ENCODE measurements at places on chromosomes 3 and 15.

- DNase-seq = no peak
Measured at GRCh38 chr3:62798000-62798399, 77.2 kb downstream of the CADPS start.

- DNase-seq = no peak
Measured at GRCh38 chr15:84929795-84930603, 45.5 kb downstream of the SLC28A1 start.

GRCh38 chr3:31615071-31615875 lies 82.5 kb downstream of the STT3B start:
- no peak for DNase-seq

- no peak for DNase-seq
Measured at GRCh38 chr15:97959724-97960363, 659 bp upstream of the ARRDC4 start.

DNA sequence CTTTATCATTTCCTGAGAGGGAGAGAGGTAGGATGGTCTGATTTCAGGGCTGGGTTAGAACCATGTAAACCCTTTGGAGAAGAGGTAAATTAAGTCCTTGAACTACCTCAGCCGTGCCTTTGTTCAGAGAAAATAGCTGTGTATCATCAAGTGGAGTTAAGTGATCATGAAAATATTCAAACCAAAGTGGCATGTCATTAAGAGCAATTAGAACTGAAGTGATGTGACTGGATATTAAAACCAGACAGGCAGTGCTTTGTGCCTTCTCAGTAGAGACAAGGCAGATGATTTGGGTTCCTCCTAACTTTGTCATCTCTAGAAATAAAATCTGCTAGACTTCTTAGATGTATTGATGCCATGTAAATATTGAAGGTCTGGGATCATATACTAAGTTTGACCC lies 171.5 kb downstream of the IL5RA start:
- DNase-seq = no peak

- DNase-seq = no peak
Measured at GRCh38 chr15:58260205-58260724, 122.1 kb downstream of the AQP9 start.

DNA sequence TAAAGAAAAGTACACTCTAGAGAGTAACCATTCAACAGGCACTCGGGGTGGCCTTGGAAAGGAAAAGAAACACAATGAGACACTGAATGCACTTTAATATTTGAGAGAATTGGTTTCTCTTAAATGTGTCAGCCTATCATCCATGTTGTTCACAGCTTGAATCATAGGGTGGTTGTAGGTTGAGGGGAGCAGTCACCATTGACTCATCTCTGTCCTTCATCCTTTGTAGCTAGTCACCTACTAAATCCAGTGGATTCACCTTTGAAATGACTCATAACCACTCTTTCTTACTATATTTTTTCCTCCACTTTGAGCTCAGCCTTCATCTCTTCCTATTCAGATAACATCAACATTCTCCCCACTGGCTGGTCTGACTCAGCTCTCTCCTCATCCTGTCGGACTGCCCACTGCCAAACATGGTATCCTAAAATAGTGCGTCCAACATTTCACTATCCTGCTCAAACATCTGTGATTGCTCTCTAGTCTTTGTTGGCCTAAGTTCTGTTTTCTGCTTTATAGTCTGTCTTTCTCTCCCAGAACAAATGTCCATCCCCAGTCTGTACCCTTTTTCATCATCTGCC lies 182.7 kb upstream of the GADL1 start:
- no peak for DNase-seq

DNA sequence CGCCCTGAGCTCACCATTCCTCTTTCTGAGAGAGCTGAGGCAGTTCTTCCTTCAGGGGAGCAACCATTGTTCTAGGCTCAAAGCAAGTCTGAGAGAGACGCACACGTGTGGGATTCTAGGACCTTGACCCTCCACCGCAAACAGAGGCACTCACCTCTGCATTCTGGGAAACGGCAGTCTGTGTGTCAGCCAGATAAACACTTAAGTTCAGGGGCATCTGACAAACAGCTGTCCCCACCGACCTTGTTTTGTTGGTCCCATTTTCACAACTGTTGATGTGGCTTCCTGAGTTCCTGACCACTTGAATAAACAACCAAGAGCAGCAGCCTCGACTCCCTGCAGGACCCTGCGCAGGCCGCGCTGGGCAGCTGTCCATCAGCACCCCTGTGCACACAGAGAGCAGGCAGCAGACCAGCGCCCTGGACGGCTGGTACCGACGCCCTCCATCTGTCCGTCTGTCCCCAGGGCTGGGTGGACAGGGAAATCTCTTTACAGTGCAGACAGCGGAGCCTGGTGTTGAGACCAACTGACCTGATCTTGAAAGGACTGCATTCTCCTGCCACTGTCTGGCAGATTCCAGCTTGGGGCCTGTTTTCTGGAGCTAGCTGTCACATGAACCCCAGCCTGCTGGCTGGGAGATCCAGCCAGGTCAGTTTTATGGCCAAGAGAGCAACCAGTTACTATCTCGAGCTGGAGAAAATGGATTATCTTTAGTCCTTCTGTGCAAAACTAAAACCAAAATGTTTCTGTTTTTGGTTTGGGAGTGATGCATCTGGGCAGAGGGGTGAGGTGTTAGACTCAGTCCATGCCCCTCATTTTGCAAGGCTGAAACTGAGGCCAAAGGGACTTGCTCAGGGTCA lies 64.2 kb downstream of the FAM43A start:
- no peak for DNase-seq

GRCh38 chr3:11283139-11283475 lies 10.9 kb downstream of the ATG7 start:
- no peak for DNase-seq

DNA sequence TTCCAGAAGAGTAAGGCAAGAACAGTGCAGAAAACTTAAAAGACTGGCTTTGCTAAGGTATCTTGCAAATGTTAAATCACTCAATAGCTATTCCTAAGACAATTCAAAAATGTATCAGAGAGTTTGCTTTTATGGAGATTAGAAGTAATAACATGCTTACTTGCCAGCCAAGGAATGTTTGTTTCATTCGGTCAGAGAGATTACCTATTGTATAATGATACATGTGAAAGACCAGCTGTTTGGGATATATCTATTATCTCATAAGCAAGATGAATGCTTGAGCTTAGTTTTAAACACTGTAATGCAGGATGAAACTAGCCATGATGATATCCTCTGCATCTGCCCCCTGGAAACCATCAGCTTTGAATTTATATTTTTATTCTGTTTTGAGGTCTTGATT lies 70.7 kb downstream of the MAP2K5 start:
- DNase-seq = no peak

DNA sequence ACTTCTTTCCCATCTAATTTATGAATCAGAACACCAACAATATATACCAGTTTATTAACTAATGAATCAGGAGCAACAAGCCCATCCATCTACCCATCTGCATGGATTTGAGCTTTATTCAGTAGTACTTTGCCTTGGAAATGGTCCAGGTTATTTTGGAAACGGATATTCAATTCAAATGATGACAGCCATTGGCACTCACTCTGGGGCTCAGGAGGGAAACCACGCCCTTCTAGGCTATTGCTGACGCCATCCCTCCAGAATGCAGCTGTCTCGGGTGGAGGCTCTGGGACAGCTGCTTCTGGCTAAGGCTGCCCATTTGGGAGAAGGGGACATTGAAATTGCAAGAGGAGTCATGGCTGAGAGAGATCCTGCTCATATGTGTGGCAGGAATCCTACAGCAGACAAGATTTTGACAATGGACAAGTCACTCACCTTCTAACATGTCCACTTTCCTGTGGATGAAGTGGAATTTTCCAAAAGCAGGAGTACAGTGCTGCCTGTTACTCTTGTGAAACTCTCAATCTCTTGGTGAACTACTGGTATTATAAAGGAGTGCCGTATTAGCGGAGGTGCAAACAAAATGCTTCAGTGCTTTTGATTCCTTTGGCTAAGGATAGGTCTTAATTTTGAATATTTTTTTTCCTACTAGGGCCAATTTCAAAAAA lies 29.3 kb upstream of the TRAK1 start:
- no peak for DNase-seq

- DNase-seq = no peak
Measured at GRCh38 chr15:44726568-44727484, 9.5 kb upstream of the TRIM69 start.

DNA sequence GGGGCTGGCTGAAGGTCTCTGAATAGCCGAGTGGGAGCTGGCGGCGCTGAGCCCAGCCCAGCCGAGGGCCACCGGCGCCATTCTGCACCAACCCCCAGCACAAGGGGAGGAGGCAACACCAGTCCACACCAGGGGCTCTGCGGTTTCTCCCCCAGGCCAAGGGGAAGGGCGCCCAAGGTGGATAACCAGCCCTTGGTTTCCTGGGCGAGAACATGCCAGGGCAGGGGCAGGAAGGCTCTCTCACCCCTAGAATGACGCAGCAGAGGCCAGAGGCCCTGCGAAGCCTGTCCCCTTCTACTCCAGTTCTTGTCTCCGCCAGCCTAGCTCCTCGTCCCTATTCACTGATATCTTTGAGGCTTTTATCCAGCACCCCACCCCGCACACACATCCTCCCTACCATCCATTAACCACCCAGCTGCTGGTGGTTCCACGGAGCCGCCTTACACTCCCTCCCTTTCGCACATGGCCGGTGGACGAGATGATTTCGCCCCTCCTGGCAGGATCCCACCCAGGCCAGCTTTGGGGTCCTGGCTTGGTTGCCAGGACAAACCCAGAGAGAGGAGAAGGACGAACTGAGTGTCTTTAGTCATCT lies 1.3 kb downstream of the RBPMS2 start:
- DNase-seq = no peak

- no peak for DNase-seq
Measured at GRCh38 chr3:78761126-78761525, 1006.7 kb downstream of the ROBO1 start.

GRCh38 chr3:177405191-177405672 lies 207.9 kb upstream of the TBL1XR1 start:
- DNase-seq = no peak

DNA sequence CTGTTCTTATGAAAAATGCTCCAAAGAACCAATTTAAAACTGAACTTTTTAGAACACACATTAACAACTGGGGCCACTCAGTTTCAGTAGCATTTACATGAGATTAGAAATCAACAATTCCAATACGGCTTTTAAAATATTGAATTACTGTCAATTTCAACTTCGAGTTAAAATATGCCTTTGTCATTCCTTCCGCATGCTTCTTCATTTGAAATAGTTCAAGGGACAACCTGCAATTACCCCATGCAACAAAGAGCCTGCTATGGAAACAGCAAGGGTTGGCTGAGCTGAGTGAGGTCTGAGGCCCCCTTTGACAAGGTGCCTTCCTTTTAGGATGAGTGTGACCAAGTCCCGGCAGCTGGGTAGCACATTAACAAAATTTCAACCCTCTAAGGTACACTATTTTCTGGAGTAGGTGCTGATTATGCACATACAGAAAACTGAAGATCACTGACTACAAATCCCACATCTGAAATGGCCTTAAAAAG lies 11.6 kb downstream of the PDCD10 start:
- no peak for DNase-seq

- DNase-seq = peak; percentile 70
Measured at GRCh38 chr15:88897456-88898194, 2.3 kb upstream of the HAPLN3 start.

GRCh38 chr15:99413955-99414754 lies 151.6 kb upstream of the MEF2A start:
- no peak for DNase-seq

DNA sequence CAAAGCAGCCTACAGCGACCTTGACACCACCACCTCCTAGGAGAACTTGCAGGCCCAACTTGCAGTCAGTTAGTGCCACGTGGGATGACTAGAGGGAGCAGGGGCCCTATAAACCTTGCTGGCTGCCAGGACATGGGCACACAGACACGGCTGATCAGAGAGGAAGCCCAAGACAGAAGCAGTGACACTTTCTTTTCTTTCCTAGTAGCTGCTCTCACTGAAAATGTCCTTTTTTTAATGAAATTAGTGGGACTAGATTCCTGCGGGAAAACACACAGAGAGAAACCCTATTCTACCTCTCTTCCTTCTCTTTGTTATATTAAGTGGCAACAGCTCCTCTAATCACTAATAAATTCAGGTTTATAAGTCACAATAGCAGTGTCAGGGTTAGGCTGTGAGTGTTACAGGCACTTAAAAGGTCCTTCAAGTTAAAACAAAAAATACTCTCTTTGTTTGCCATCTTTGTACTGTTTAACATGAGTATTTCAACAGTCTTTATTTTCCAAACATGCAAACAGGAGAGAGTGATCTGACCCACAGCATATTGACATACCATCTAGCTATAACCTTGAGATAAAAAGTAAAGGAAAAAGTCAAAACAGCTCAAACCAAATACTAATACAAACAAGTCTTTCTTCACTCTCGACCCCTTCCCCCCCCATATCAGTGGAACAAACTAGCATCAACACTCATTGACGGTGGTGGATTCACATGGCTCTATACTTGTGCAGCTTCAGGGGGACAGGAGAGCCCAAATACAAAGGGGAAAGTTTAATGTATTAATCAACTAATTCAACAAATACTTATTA lies 2.1 kb upstream of the TMEM212 start:
- DNase-seq = no peak

- DNase-seq = no peak
Measured at GRCh38 chr15:82670699-82671098, 23.5 kb upstream of the CPEB1 start.

DNA sequence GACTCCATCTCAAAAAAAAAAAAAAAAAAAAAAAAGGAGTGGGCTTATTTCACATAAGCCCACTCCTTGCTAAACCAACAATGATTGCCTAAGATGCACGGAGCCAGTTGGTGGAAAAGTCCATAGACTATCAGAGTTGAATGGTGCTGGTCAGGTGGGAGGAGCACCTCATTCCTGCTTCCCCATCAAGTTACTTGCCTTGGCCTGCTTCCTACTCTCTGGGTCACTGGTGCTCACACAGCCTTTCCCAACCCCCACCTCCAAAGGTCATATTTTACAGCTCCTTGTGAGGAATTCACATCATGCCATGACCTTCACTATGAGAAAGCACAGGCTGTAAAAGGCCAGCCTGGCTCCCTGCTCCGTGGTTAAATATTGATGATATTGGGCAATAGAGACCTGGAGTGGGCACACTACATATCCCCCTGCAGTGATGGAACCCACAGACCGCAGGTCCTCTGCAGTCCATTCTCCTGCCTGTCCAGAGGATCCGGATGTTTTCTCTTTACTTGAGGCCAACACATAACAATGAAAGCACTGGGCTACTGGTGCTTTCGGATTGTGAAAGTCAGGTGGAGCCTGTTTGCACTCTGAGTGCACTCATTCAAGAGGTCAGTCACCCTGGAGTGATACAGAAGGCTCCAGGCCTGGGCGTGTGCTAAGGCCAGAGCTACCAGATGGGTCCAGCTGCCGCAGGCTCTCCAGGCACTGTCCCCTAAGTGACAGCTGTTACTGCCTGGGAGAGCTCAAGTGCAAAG lies at the start of gene SLC51B:
SLC51B (plus strand) TSS at position 664 of the 758 bp plus-strand sequence. CDS start 4,618 bp downstream, outside the sequence.
- DNase-seq = no peak

GRCh38 chr15:70703096-70703878 lies 60.1 kb downstream of the UACA start:
- no peak for DNase-seq

- DNase-seq = no peak
Measured at GRCh38 chr15:51093839-51094605, 684 bp downstream of the TNFAIP8L3 start.

GRCh38 chr3:46383951-46384330 lies 13.2 kb downstream of the CCR5 start:
- DNase-seq = no peak
